ENCODE measurements at places on chromosomes 2 and 18.

DNA sequence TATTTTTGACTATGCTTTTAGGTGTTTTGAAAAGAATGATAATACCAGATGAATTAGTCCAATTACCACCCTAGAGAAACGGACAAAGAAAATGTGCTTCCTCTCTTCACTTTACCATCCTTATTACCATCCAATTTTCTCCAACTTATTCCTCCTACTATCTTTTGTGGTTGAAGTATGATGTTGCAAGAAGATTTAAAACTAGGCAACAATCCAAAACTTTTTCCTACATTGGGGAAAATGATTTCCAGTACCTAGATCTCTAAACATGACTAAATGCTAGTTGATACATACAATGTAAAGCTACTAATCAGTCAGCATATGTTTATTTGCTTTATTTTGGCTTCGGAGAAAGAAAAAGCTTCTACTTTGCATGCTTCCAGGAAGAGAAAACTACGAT, 355.0 kb upstream of the LYPD1 start:
- no peaks in the 10 kb centered on the region for H3K27me3 ChIP-seq
- no peak overlapping the region for H3K27ac ChIP-seq
- H3K36me3 ChIP-seq: no peaks in the 10 kb centered on the region
- no peaks in the 10 kb centered on the region for H3K4me1 ChIP-seq
- no peak overlapping the region for H3K4me3 ChIP-seq

- H3K27me3 ChIP-seq: no peaks in the 10 kb centered on the region
- H3K36me3 ChIP-seq: no peaks in the 10 kb centered on the region
- no peak overlapping the region for H3K27ac ChIP-seq
- no peaks in the 10 kb centered on the region for H3K4me1 ChIP-seq
- DNase-seq: no peak
Measured at GRCh38 chr18:24868311-24868710, 407.9 kb downstream of the HRH4 start.

DNA sequence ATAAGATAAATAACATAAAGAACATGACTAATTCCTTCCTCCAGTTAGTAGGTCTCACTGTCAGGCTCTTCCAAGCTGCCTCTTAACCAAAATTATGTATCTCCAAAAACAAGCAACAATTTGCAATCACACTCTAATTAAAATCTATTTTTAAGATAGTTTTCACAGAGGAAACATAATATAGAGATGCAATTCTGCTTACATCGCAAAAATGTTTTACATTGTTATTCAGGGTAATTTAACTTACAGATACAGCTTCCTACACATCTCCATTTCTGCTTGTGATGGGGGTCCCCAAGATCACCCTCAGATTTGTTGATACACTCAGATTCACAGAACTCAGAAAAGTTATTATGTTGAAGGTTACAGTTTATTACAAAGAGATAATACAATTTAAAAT, 115.5 kb downstream of the DSC3 start:
- H3K27ac ChIP-seq: no peak overlapping the region
- no peaks in the 10 kb centered on the region for H3K4me1 ChIP-seq
- H3K27me3 ChIP-seq: no peaks in the 10 kb centered on the region
- no peaks in the 10 kb centered on the region for H3K36me3 ChIP-seq
- H3K4me3 ChIP-seq: no peak overlapping the region

GRCh38 chr2:71583876-71584275, 130.5 kb downstream of the DYSF start:
- DNase-seq: no peak
- H3K4me1 ChIP-seq: no peaks in the 10 kb centered on the region
- no peak overlapping the region for H3K4me3 ChIP-seq
- no peak overlapping the region for H3K27ac ChIP-seq
- H3K36me3 ChIP-seq: no peaks in the 10 kb centered on the region
- no peaks in the 10 kb centered on the region for H3K27me3 ChIP-seq

DNA sequence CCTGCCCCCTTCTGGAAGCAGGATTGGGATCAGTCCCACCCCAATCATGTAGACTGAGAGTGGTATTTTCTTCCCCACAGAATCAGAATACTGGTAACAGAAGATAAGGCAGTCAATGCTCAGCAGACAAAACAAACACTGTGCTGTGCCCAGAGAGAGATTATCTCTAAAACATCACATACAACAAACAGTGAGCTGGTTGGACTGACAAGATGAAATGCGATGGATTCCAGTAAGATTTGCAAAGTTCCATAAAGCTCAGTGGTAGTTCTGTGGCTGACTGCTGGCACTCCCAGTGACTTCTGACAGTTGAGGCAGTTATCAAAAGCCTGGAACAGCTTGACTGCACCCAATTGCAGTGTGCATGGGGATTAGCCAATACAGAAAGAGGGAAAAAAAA, 311.5 kb upstream of the MGAT5 start:
- no peaks in the 10 kb centered on the region for H3K4me1 ChIP-seq
- H3K27ac ChIP-seq: no peak overlapping the region

DNA sequence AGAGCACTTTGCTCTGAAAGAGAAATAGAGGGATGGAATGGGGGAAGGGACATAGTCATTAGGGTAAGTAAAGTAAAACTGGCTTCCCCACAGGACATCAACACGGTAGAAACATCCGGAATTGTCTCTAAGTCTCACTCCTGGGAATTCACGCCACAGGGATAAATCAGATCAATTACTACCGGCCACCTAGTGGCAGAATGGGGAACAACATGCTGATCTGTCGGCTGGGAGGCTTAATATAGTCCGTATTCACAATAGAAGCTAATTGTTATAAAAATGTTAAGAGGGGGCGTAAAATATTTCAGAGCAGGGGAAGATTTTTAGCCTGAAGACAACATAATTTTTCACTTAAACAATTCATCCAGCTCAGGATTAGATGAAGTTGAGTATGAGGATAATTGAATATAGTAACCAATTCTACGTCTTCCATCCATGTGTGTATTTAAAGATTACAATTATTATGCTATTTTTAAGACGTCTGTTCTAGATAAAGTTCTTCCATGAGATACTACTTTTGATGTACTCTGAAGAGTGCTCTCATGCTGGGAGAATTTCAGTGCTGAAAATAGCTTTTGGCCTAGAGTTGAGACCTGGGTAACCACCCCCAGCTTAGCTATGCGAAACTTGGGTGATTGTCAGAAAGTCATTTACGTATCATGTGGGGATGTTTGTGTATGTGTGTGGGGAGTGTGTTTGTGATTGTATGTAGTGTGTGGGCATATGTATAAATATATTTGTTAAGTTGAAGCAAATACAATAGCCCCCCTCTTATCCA, 65.7 kb downstream of the LRRTM1 start:
- H3K4me3 ChIP-seq: no peak overlapping the region
- DNase-seq: no peak
- H3K36me3 ChIP-seq: no peaks in the 10 kb centered on the region
- no peaks in the 10 kb centered on the region for H3K4me1 ChIP-seq
- no peaks in the 10 kb centered on the region for H3K27me3 ChIP-seq

GRCh38 chr18:12012697-12013096, 31.4 kb downstream of the IMPA2 start:
- H3K4me3 ChIP-seq: no peak overlapping the region
- H3K27ac ChIP-seq: no peak overlapping the region
- DNase-seq: no peak
- no peaks in the 10 kb centered on the region for H3K4me1 ChIP-seq

DNA sequence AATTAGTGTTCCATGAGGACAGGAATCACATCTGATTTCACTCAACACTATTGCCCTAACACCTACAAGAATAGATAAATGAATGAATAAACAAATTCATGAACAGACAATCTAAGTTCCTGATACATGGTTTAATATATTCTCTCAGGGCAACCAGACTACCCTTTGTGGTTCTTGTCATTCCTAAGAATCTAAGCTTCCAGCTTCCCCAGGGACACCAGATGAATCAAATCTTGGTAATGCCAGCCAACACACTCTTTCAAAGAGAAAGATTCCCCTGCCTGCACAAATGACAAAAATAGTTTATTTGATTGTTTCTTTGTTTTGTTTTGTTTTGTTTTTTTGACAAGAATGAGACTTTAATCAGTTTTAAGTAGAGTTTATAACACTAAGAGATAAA, 237.5 kb upstream of the CHAC2 start:
- no peaks in the 10 kb centered on the region for H3K4me1 ChIP-seq
- H3K4me3 ChIP-seq: no peak overlapping the region
- no peak for DNase-seq
- H3K27me3 ChIP-seq: peaks cover 2% of the 10 kb centered on the region
- no peaks in the 10 kb centered on the region for H3K36me3 ChIP-seq

DNA sequence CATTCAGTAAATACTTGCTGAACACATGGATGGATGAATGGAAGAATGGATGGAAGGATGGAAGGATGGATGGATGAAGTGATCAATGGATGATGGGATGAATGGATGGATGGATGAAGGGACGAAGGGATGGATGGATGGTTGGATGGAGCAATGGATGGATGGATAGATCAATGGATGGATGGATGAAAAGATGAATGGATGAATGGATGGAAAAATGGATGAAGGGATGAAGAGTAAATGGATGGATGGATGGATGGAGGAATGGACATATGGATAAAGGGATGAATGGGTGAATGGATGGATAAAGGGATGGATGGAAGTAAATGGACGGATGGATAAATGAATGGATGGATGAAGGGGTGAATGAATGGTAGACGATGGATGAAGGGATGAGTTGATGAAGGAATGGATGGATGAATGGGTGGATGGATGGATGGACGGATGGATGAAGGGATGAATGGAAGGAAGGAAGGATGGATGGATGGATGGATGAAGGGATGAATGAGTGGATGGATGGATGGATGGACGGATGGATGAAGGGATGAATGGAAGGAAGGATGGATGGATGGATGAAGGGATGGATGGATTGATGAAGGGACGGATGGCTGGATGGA, 13.9 kb upstream of the ID2 start:
- no peak overlapping the region for H3K4me3 ChIP-seq
- H3K4me1 ChIP-seq: peaks cover 13% of the 10 kb centered on the region
- H3K36me3 ChIP-seq: peaks cover under 1% of the 10 kb centered on the region
- no peak for DNase-seq

GRCh38 chr2:167908786-167909185, 338.6 kb downstream of the STK39 start:
- no peak for DNase-seq
- peaks cover 21% of the 10 kb centered on the region for H3K27me3 ChIP-seq
- H3K27ac ChIP-seq: no peak overlapping the region
- H3K4me1 ChIP-seq: no peaks in the 10 kb centered on the region

All from activated T-helper 2 cell treated with anti-CD3 and anti-CD28 coated beads, Interferon-gamma antibody, Interleukin-2, Interleukin-4, amounts not matched to agents 10 μg/mL and 5 μg/mL and 100 μg/mL, durations not matched to agents 14 hours and 24 hours and 36 hours (primary cell).